GM23338 (cell line): ENCODE measurements at places on chromosomes 7 and 10.

DNA sequence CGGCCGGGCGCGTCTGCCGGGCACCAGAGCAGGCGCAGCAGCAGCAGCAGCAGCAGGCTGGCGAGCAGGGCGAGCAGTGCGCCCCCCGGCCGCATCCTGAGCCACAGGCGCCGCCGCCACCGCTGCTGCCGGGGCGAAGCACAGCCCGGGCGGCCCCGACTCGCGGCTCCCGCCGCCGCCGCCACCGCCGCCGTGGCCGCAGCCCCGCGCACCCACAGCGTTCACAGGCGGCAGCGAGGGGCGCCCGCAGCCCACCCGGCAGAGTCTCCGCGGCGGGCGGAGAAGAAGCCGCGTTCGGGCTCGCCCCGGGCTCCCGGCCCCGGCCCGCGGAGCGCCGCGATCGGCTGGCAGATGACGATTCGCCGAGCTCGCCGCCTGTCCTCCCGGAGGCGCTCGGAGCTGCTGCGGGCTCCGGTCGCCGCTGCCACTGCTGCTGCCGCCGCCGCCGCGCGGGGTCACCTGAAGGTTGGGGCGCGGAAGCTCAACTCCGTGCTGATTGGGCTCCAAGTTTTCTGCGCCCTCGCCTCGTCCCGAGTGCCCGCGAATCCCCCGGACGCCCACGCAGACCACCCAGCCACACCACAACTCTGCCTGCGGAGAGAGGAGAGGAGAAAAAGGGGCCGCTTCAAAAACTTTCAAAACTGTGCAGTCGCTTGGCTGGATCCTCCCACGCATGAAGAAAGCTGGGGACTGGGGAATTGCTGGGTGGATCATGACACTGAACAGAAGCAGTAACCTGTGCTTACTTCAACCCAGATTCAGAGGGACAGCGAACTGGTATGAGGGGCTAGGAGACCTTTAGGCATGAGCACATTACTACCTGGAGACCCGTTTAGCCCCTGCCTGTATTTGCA, at the start of gene ST8SIA6:
ST8SIA6 (minus strand) TSS at position 435 of the 854 bp plus-strand sequence; CDS start at position 95, 340 bp downstream.
- peak; percentile 78 for DNase-seq

DNA sequence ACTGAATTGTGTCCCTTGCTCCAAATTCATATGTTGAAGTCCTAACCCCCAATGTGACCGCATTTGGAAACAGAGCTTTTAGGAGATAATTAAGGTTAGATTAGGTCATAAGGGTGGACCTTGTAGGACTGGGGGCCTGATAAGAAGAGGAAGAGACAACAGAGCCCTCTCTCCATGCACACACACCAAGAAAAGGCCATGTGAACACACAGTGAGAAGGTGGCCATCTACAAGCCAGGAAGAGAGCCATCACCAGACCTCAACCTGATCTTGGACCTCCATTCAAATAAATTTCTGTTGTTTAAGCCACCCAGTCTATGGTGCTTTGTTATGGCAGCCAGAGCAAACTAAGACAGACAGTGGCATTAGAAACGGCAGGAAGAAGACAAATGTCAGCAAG, 12.5 kb upstream of the PRKAR2B start:
- DNase-seq = no peak

DNA sequence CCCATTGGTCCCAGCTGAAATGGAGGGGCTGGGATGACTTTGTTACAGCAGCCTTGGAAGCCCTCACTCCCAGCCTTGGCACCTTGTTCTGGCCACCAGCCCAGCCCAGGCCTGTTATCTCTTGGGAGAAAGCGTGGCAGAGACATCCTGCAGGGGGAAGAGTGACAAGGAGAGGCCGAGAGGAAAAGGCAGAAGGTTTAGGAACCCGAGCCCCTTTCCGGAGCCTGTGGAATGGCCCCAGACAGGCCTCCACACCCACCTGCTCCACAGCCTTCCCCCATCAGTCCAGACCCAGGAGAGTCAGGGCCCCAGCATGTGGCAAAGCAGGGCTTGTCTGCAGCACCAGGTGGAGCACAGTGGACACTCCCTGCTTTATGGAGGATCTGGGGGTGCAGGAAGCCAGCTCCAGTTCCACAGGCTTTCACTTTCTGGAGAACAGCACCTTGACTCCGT, 24.1 kb upstream of the TRIM8 start:
- DNase-seq = no peak

- DNase-seq = no peak
Measured at GRCh38 chr10:113397047-113397446, 155.8 kb upstream of the HABP2 start.

- no peak for DNase-seq
Measured at GRCh38 chr10:118957966-118958365, 71.5 kb upstream of the NANOS1 start.

- DNase-seq = no peak
Measured at GRCh38 chr7:90266808-90267207, 21.8 kb downstream of the CFAP69 start.

DNA sequence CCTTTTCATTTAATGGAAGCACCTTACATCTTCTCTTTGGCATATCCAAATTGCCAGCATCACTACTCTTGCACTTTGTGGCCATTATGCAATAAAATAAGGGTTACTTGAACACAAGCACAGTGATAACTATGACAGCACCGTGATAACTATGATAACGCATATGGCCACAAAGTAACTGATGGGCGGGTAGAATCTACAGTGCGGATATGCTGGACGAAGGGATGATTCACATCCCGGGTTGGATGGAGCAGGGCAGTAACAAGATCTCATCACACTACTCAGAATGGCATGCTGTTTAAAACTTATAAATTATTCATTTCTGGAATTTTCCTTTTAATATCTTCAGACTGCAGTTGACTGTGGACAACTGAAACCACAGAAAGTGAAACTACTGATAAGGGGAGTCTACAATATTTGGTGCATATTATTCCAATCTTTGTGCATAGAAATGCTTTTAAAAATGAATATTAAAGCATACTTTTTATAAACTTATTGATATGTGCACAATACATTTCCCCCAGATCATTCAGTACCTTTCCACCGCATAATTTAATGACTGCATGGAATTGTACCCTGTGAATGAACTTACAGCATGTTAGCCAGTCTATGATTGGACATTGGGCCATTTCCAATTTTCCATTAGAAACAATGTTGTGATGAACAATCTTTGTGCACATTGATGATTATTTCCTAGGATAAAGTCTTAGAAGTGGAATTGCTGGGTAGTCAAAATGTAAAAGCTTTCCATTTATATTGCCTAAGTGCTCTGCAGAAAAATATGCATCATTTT, 136.4 kb downstream of the WNT2 start:
- DNase-seq = no peak
